T-helper 17 cell (primary cell): ENCODE measurements at places on chromosomes 6 and 20.

GRCh38 chr6:1765160-1765903 is 155.6 kb downstream of the FOXC1 start:
- no peak for DNase-seq

GRCh38 chr6:121504227-121504626 is 68.8 kb downstream of the GJA1 start:
- DNase-seq = no peak

DNA sequence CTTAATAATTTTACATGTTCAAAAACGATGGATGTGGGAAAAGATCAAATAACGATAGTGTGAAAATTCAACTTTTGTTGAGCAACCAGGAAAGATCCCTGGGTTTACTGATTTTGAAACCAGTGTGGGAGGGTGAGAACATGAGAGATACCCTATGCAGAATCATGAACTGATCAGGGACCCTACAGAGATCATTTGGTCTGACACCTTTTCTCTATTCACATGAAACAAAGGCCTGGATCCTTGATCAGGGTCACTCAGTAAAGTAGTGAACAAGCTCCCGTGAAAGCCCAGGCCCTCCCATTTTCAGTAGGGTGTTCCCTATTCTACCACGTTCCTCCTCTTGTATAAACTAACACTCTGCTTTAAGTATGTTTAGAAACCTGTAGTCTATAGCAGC is 60.5 kb upstream of the DUSP22 start:
- no peak for DNase-seq

GRCh38 chr6:164208371-164208770 is 793.9 kb downstream of the QKI start:
- DNase-seq = no peak

GRCh38 chr6:11036977-11037430 is 7.1 kb downstream of the ELOVL2 start:
- no peak for DNase-seq

GRCh38 chr6:130758813-130759212 is 68.4 kb upstream of the SMLR1 start:
- DNase-seq = no peak

- DNase-seq = no peak
Observed at GRCh38 chr20:53829724-53830521, 236.3 kb upstream of the ZNF217 start.

- no peak for DNase-seq
Observed at GRCh38 chr20:8756410-8756809, 312.5 kb upstream of the PLCB4 start.

- DNase-seq = no peak
Observed at GRCh38 chr6:85329196-85329595, 120.7 kb upstream of the NT5E start.

GRCh38 chr6:4563156-4563555 is 213.0 kb upstream of the CDYL start:
- no peak for DNase-seq

- DNase-seq = no peak
Observed at GRCh38 chr6:159919011-159919511, 28.3 kb downstream of the MAS1 start.

DNA sequence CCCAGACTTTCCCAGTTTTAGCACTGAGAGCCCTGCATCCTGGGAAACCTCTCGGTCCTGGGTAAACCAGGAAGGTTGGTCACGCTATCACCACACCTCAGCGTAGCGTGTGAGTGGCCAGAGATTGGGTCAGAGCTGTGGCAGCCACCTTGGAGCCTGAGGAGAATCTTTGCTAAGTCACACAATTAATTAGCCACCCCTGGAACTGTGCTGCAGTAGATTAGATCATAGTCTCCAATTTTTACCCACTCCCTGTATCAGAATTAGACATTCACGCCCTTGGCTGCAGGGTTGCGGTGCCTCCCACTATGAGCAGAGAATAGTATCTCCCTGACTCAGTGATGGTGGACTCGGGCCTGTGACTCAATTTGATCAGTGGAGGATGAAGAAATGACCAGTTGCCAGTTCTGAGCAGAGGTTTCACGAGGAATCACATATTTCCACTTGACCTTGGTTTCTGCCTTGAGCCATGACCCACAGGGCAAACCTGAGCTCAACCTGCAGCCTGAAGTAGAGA is 6.0 kb upstream of the PTGIS start:
- no peak for DNase-seq

DNA sequence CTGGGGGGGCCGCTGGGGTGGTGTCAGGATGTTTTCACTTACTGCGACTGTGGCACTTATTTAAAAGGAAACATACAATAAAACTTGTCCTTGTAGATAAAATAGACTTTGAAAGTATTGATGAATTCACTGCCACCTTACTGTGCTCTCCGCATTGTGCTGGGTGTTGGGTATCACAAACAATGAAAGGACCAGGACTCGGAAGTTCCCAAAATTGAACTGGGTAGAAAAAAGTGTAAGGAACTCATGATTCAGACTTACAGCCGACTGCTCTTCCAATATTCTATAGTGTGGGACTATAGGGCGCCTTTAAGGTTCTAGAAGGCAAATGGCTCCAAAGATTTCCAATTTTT is 32.1 kb upstream of the ID4 start:
- no peak for DNase-seq

DNA sequence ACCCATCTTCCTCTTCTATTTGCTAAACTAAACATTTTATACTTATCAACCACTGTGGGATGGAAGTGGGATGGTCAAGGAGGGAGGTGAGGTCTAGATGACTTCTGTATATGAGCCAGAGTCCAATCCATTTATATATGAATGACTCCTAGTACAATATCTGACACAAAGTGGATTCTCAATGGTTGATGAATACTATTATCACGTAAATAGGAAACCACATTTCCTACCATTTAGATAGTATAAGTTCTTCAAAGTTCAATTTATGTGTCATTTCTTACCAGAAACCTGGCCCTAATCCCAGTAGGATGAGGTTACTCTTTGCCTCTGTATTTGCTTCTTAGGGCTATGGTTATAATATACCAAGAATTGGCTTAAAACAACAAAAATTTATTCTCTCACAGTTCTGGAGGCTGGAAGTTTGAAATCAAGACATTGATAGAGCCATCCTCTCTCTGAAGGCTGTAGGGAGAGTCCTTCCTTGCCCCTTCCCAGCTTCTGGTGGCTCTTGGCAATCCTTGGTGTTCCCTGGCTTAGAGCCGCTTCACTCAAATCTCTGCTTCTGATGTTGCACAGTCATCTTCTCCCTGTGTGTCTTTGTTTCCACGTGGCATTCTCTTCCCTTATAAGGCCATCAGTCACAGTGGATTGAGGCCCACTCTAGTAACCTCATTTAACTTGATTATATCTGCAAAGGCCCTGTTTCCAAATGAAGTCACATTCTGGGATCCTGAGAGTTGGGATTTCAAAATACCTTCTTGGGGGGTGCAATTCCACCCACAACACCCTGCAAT is 41.0 kb upstream of the RAB23 start:
- DNase-seq = no peak

DNA sequence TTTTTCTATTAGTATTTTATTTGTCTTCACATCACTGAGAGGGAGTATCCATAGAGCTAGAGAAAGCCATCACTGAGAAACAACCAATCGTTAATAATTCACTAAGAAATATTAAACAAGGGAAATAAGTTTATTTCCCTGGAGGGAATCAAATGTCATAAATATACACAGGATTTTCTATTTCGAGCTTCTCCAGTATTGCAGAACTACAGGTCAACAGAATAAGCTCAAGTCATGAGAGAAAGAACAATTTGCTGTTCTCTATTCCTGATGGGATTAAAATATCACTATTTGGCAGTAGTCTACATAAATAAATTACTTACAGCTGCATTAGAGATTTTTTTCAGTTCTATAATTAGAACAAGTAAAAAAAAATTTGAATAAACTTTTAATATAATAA is 2.2 kb upstream of the FAM162B start:
- DNase-seq = no peak

- no peak for DNase-seq
Observed at GRCh38 chr6:167329014-167329413, 4.1 kb downstream of the TTLL2 start.

GRCh38 chr20:60060593-60060992 is 102.4 kb downstream of the CDH26 start:
- DNase-seq = no peak

GRCh38 chr6:159456349-159456748 is 236.7 kb downstream of the SOD2 start:
- DNase-seq = no peak

- DNase-seq = no peak
Observed at GRCh38 chr6:143339223-143339622, 111.3 kb downstream of the ADAT2 start.

GRCh38 chr6:157068691-157069324 is 254.5 kb downstream of the TMEM242 start:
- DNase-seq = no peak

- DNase-seq = no peak
Observed at GRCh38 chr6:158764926-158765325, 54.2 kb downstream of the EZR start.

DNA sequence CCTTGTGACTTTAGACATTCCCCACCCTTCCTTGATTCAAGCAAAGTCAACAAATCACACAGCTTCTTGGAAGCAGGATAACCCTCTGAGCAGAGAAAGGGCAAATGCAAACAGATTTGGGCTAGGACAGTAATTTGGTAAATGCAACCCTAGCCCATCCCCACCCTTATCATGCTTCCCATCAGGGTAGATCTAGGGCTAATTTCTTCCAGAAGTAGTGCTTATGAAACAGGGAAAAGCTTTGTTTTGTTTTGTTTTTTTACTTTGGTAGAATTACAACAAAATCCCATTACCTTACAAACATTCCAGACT is 525.1 kb upstream of the NOX3 start:
- no peak for DNase-seq

GRCh38 chr6:11607383-11607782 is 69.8 kb downstream of the TMEM170B start:
- no peak for DNase-seq
